ENCODE measurements at places on chromosomes 7 and 10.

- no peak for DNase-seq
Measured at GRCh38 chr10:1615186-1615954, 122.0 kb downstream of the ADARB2 start.

DNA sequence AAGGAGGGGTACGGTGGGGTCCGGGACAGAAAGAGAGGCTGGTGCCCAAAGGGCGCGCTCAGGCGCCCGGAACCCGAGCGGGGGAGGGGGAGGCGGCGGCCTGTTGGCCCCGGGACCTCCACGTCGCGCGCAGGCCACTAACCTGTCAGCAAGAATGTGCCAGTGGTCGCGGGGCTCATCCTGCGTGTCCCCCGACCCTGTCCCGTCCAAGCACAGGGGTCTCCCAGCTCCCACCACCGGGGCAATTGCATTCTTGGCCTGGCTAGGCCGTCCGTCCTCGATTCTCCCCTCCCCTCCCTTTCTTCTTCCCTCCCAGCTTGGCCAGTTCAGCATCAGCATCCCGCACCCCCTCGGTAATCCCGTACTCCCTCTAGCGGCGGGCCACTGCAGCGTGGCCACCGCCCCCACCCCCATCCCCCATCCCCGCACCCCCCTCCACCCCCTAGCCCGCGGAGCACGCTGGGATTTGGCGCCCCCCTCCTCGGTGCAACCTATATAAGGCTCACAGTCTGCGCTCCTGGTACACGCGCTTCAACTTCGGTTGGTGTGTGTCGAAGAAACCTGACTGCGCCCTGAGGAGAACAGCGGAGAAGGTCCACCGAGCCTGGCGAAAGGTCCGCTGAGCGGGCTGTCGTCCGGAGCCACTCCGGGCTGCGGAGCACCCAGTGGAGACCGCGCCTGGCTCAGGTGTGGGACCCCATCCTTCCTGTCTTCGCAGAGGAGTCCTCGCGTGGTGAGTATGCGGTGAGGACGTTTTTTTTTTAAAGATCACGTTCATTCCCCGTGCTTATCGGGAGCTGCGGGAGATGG is at the start of gene SGCE:
Gene SGCE, minus strand, starts transcription at position 286 of the 810 bp plus-strand sequence. Its CDS starts 35 bp downstream, at position 251.
- peak; percentile 67 for DNase-seq

GRCh38 chr10:26840938-26841732 is 19.6 kb downstream of the ABI1 start:
- no peak for DNase-seq

DNA sequence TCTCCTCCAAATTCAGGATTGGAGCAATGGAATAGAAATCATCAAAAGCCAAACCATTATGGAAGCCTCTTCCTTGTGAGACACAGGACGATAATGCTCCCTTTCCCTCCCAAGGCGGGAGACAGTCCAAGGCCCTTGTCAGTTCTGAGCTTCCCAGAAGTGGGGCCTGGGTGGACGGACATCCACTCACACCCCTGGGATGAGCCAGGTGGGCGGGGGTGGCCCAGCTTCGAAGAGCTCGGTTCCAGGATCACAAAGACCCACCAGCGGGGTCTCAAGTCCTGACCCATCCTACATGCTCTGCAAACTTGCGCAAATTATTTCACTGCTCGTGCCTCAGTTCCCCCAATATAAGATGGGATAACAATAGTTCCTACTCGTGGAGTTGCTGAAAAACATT is 10.1 kb upstream of the FOXL3 start:
- peak; percentile 5 for DNase-seq

DNA sequence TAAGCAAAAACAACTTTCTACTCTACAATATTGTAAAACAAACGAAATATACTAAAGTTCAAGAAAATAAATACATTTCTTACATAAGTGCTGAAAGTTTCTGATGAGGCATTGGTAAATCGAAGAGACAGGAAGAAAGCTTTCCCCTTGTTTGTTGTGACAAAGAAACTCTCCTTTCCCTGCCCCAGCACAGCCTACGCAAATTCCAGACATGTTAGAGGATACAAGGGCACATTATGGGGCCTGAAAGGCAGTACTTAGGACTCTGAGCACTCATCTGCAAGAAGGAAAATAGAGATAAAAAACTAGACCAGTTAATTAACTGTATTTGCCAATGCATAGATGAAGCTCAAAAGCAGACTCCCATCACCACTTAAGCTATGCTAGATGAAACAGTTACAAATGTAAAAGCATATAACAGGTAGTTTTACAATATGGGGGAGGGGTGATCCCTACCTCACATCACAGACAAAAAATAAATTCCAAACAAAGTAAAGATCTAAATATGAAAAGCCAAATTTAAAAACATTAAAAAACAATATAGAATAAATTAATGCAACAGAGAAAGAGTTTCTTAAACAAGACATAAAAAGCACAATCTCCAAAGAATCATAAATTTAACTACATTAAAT is 21.8 kb downstream of the ARHGAP19 start:
- no peak for DNase-seq

DNA sequence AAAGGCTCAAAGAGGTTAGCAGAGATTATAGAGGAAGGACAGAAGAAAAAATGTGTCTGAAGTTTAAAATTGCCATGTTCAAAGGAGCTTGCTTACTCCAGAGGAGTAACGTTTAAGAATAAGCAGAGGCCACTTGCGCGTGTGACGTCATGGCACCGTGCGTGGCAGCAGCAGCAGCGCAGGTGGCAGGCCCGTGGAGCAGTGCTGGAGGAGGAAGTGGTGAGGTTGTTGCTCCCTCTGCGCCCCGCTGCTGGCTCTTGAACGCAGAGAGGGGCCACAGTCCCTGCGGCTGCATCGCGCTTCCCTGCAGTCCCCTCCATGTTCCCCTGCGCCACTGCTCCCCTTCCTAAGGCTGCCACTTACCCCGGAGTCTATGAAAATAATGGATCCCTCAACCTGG is 37.5 kb downstream of the GDI2 start:
- DNase-seq: peak; percentile 32

All from left cardiac atrium (tissue), 4 donors.